Activated CD8-positive, alpha-beta T cell treated with anti-CD3 and anti-CD28 coated beads for 36 hours (primary cell): ENCODE measurements at places on chromosomes 4 and X. TPM values are rescaled to one million over a fixed set of nuclear protein-coding genes. Genes with fewer than 3 reads are reported as not detected.
A peak's percentile ranks its signal among the peaks of the same experiment; 100 is the strongest.

The ENOX2 gene
- total RNA-seq, result 12.0 TPM

The FOXR2 gene
- total RNA-seq, result not detected

The SMIM10 gene
- total RNA-seq, result 2.1 TPM

GRCh38 chr4:184755278-184755677, 21.4 kb upstream of the CENPU start:
- no peak for DNase-seq

DNA sequence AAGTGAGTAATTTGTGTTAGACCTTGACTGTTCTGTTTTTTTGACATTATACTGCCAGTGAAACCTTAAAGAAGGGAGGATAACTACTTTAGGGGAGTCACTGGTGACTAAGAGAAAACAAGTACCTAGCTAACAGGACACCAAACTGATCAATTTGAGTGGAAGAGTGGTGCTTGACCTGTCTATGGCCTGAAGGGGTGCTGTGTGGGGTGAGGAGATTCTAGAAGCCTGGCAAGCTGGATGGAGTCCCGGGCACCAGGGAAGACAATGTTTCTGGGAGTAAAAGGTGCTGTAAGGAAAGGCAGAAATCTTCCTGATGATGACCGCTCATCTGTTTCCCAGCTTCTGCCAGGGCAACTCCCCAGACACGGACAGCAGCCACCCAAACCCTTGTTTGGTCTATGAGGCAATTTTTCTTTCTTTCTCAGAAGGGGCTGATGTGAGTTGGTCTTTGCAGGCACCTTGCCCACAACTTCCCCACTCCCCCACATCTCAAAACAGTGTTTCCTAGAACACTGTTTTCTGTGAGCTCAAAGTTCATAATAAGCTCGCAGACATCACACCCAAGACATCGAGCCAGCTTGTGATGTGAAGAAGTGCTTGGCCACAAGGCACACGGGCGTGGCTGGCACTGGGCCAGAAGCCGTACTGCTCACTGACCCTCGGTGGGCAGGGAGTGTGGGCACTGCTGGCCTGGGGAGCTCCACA, 4.6 kb downstream of the TXK start:
- DNase-seq, result peak; percentile 84

The NLGN4X gene
- not detected for total RNA-seq

GRCh38 chr4:3302173-3302785, 9.5 kb downstream of the RGS12 start:
- DNase-seq, result peak; percentile 94

The MGARP gene
- 0.32 TPM for total RNA-seq

The GPRASP2 gene
- 0.77 TPM for total RNA-seq

The RBM46 gene
- total RNA-seq, result not detected

The COX7B2 gene
- total RNA-seq, result not detected

DNA sequence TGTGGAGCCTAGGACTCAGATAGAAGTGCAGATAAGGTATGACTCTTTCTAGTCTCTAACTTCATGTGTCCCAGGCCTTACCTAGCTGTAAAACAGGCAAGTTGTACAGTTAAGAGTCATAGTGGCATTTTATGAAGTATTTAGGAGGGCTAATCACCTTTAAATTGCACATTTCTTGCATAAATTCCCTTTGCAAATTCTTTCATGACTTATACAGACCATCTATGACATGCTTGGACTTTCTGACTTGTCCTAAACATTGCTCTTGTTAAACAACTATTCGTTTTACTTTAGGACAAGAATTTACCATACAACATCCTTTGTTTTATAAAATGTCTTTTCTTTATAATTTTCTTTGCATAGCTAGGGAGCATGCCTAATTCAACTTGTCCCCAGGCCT, 7.8 kb upstream of the RRAGB start:
- DNase-seq, result no peak

- no peak for DNase-seq
Measured at GRCh38 chr4:138192113-138192512, 50.0 kb downstream of the SLC7A11 start.

GRCh38 chrX:155514225-155514624, 55.8 kb upstream of the F8A3 start:
- DNase-seq, result no peak

- DNase-seq, result peak; percentile 70
Measured at GRCh38 chrX:77003956-77004355, 443.2 kb upstream of the FGF16 start.

GRCh38 chr4:85610450-85610849, 135.5 kb downstream of the ARHGAP24 start:
- peak; percentile 37 for DNase-seq

DNA sequence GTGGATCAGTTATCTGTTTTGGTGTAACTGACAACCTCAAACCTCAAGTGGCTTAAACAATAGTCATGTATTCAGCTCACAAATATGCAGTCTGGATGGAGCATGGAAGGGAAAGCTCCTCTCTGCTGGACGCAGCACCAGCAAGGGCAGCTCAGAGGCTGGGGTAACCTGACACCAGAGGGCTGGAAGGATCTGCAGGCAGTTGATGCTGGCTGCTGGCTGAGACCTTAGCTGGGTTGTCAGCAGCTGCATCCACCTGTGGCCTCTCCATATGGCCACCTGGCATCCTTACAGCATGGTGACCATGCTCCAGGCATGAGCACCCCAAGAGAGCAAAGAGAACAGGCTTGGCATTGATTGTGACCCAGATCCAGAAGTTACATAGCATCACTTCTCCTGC, 46.7 kb downstream of the ENPP6 start:
- DNase-seq, result no peak

GRCh38 chr4:71550220-71551165, 211.7 kb downstream of the SLC4A4 start:
- no peak for DNase-seq

DNA sequence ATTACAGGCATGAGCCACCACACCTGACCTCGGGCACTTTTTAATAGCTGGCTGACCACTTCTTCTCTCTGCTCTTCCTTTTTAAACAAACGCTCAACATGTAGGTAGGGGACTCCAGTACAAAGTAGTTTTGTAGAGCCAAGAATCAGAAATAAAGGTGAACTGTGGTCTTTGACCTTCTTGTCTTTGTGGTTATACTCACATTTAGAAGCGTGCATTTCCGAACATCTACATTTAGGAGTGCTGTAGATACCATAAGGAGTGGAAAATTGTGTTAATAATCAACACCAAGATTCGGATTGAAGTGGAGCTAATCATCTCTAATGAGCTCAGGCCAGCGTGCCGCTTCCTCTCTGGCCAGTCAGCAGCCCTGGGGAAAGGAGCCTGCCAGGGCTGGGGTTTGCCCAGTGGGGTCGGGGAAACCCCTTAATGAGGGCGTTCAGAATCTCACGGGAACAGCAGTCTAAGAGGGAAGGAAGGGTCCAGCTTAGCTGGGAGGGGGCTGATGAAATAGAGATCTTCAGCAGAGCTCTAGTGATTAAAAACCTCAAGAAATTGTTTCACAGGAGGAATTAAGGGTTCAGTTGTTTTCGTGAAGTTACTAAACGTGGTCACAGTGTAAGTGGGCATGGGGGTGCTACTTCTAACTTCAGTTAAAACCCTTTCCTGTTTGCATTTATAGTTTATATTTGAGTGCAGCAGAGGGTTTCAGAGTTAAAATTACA, 81.2 kb downstream of the GAB1 start:
- DNase-seq, result no peak

DNA sequence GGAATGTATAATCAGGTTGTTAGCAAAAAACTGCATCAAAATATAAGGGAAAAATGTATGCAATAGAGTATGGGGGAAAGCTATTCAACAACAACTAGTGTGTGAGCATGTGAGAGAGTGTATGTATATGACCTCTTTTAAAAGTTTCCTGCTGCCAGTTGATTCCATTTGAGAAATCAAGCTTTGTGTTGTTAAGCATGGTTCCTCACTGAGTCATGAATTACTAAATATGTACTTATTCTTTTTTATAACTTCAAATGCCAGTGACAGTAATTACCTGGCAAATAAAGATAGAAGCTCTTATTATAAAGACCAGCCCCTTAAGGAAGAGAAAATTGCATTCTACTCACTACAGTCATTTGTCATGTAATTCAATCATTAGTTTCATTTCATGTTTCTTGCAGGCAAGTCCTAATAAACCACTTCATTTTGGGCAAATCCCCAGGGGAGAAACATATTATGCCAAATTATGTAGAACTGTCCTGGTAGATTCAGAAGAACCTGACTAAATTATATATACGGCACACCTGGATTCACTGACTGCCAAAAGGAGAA, 19.2 kb downstream of the RASGEF1B start:
- DNase-seq, result no peak

The VSIG1 gene
- total RNA-seq, result 1.2 TPM

- peak; percentile 34 for DNase-seq
Measured at GRCh38 chrX:40095583-40096394, 2.0 kb downstream of the BCOR start.

- no peak for DNase-seq
Measured at GRCh38 chr4:176844448-176844847, 51.7 kb upstream of the VEGFC start.

The PRRG1 gene
- total RNA-seq, result not detected

DNA sequence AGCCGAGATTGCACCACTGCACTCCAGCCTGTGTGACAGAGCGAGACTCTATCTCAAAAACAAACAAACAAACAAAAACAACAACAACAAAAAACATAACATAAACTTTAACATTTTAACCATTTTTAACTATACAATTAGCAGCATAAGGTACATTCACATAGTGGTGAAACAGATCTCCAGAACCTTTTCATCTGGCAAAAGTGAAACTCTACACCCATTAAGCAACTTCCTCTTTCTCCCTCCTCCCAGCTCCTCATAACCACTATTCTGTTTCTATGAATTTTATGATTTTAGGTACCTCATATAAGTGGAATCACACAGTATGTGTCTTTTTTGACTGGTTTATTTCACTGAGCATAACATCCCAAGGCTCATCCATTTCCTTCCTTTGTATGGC, 103.6 kb downstream of the FAM13A start:
- no peak for DNase-seq

DNA sequence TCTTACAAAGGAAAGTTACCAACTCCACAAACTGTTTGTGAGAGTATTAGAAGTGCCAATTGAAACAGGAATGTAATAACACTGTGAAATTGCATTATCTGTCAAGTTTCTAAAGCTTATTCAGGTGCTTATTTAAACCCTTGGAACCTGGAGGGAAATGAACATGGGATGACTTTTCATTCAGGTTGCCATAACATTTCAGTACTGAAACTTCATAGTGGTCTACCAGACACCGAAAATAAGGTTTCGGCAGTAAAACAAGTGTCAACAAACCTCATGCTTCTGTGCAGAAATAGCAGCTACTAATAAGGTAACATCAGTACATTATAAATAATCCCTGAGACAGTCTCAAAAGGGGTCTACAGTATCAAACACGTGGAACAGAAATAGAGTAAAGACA, 890.7 kb upstream of the INTU start:
- no peak for DNase-seq

- DNase-seq, result peak; percentile 77
Measured at GRCh38 chrX:69163936-69164741, 1.1 kb downstream of the PJA1 start.

GRCh38 chrX:123648028-123648810, 84.6 kb downstream of the THOC2 start:
- peak; percentile 37 for DNase-seq

- DNase-seq, result no peak
Measured at GRCh38 chr4:11455201-11455835, 26.6 kb upstream of the HS3ST1 start.

The GIMD1 gene
- not detected for total RNA-seq

GRCh38 chr4:4260185-4260751, 12.2 kb upstream of the TMEM128 start:
- DNase-seq, result peak; percentile 10

The GAGE12J gene
- total RNA-seq, result not detected

DNA sequence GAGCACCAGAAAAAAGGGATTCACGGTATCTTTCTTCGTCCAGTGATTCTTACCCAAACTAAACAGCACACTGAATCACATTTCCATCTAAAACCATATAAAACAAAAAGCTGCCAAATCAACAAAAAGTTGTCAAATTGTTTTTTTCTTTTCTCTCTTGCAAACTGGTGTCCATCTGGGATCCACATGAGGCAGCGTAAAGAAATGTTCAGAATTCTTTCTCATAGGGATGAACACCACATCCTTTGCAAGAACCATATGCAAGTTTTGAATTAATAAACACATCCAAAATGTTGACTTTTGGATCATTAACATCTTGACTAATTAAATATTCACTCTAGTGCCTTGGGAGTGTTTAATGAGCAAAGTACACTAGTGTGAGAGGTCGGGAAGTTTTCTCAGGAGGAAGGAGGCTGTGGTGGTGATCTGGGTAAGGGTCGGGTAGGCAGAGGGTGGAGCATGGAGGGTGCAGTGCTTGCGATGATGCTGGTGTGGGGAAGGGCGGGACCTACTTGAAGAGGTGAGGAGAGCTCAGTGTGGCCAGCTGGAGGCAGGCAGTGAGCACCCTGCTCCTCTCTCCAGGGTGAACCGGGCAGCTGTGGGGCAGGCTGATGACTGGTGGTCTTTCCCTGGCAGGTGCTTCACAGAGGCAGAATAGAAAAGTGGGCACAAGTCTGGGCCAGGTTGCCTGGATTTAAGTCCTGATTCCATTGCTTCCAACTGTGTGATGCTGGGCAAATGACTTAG, 72.8 kb downstream of the NSUN7 start:
- no peak for DNase-seq

GRCh38 chr4:85446141-85446861, 28.6 kb upstream of the ARHGAP24 start:
- no peak for DNase-seq
